Esophagus muscularis mucosa (tissue), 4 donors: ENCODE measurements at places on chromosomes 11 and 22. TPM values are rescaled to one million over a fixed set of nuclear protein-coding genes. Genes with fewer than 3 reads are reported as not detected.

CYP2D6 gene
- total RNA-seq: 0.52 TPM

DNA sequence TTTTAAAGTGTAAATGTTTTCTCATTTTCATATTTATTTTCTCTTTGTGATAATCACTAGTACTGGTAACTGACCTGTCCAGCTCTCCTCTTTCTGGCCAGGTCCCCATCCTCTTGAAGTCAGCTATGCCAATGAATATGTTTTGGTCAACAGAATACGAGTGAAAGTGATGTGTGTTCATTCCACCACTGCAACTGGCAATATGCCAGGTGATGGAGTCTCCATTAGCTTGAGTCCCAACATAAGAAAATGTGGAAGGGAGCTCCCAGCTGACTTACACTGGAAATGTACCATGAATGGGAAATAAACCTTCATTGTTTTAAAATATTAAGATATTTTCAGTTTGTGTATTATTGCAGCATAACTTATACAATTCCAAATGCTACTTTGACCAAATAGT lies 75.8 kb downstream of the CCDC34 start:
- H3K4me1 ChIP-seq: peaks cover 8% of the 10 kb centered on the region
- no peak overlapping the region for H3K27ac ChIP-seq
- no peaks in the 10 kb centered on the region for H3K36me3 ChIP-seq

- no peaks in the 10 kb centered on the region for H3K27me3 ChIP-seq
- no peaks in the 10 kb centered on the region for H3K36me3 ChIP-seq
- no peak overlapping the region for H3K4me3 ChIP-seq
- H3K4me1 ChIP-seq: peaks cover 52% of the 10 kb centered on the region
- DNase-seq: no peak
Measured at GRCh38 chr11:112294688-112295340, 34.2 kb upstream of the PLET1 start.

DNA sequence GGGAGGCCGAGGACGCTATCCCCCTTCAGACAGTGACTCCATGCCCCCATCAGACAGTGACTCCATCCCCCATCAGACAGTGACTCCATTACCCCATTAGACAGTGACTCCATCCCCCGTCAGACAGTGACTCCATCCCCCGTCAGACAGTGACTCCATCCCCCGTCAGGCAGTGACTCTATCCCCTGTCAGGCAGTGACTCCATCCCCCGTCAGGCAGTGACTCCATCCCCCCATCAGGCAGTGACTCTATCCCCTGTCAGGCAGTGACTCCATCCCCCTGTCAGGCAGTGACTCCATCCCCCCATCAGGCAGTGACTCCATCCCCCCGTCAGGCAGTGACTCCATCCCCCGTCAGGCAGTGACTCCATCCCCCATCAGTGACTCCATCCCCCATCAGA lies 9.1 kb upstream of the TTLL8 start:
- no peak overlapping the region for H3K27ac ChIP-seq
- no peaks in the 10 kb centered on the region for H3K36me3 ChIP-seq
- no peak overlapping the region for H3K4me3 ChIP-seq
- no peaks in the 10 kb centered on the region for H3K4me1 ChIP-seq

AMBRA1 gene
- total RNA-seq: 24.1 TPM

DNA sequence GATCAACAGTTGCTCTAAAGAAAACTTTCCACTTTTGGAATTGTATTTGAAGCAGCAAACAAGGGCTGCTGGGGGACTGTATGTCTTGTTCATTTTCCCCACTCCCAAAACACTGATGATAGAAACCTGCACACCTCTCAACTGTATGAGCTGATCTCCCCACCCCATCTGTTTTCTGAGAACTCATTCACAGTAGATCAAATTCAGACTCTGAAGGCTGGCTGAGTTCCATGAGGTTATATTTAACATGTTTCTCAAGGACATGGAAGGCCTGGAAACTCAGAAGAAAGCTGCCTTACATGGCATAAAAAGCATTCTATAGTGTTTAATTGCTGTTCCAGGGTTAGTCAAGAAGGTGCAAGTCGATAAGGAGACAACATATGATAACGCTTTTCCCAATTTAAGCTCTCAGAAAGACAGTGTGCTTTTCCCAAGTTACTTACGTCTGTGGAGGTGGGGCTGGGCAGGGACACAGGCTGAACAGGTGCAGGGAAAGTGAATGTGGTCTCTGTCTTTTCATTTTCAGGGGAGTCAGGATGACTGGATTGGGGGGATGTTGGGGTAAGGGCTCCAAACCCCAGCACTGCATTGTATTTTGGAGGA lies 23.0 kb downstream of the LARGE2 start:
- H3K4me3 ChIP-seq: no peak overlapping the region
- peak; percentile 70 for DNase-seq
- peaks cover 92% of the 10 kb centered on the region for H3K36me3 ChIP-seq
- no peak overlapping the region for H3K27ac ChIP-seq
- H3K27me3 ChIP-seq: no peaks in the 10 kb centered on the region

DNA sequence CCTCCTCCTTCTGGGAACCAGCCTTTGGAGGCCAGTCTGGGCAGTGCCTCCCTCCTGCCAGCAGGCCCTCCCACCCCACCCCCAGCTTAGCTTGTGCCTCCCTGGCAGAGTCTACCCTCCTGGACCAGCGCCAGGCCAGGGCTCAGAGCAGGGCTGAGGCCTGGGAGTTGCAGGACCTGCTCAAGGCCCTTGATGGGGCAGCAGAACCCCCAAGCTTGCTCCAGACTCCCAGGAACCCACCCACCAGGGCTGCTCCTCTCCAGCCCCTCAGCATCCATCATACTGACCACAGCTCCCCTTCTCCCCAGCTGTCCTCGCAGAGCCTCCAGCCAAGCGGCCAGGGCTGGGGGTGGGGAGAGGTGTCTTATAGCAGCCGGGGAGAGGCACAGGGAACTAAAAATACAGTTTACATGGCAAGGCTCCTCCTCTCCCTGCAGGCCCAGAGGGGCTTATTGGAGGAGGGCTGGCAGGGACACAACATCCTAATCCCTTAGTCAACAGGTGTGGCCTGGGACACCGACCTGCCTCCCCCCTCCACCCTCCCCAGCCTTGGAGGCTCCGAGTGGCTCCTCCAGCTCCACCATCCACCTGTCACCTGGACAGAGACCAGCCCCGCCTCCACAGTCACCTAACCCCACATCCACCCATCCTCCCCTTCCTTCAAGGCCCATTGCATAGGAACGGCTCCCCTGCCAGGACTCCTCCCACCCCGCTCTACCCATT lies 5.2 kb upstream of the MB start:
- H3K4me3 ChIP-seq: no peak overlapping the region
- H3K27ac ChIP-seq: peak overlapping the region; percentile 81
- H3K4me1 ChIP-seq: peaks cover 46% of the 10 kb centered on the region
- no peaks in the 10 kb centered on the region for H3K36me3 ChIP-seq
- H3K27me3 ChIP-seq: no peaks in the 10 kb centered on the region

DNA sequence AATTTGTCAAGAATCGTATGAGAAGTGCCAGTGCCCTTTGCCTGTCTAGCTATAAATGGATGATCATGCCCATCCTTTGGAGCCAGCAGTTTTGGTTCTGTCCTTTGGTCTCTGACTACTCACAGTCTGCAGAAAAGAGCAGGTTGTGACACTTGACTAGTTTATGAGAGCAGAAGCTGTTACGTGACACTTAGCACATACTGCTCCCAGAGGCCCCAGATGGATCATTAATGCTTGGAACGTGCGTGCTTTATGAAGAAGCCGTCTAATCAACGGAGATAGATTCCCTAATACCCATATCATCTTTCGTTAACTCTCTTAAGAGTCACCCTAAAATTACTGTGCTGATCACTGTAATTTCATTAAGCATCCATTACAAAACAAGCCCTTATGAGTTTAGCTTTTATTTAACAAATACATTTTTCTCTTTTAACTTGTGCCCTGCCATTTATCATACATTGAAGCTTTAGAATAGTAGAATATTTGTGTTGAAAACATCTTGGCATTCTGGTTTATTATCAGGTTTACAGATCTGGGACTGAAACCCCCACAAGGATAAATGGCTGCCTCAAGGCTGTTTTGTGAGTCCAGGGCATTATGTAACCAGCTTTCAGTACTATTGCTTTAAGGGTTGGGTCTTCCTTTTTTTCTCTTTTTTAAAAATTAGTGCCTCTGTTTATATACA lies 47.0 kb upstream of the ADORA2A start:
- DNase-seq: no peak
- H3K27me3 ChIP-seq: no peaks in the 10 kb centered on the region
- no peak overlapping the region for H3K27ac ChIP-seq
- no peak overlapping the region for H3K4me3 ChIP-seq

GRCh38 chr11:61482513-61482912 lies 26.0 kb upstream of the LRRC10B start:
- H3K4me1 ChIP-seq: peaks cover 19% of the 10 kb centered on the region
- no peak overlapping the region for H3K4me3 ChIP-seq
- H3K27me3 ChIP-seq: no peaks in the 10 kb centered on the region
- H3K36me3 ChIP-seq: no peaks in the 10 kb centered on the region
- no peak for DNase-seq
- H3K27ac ChIP-seq: no peak overlapping the region

DNA sequence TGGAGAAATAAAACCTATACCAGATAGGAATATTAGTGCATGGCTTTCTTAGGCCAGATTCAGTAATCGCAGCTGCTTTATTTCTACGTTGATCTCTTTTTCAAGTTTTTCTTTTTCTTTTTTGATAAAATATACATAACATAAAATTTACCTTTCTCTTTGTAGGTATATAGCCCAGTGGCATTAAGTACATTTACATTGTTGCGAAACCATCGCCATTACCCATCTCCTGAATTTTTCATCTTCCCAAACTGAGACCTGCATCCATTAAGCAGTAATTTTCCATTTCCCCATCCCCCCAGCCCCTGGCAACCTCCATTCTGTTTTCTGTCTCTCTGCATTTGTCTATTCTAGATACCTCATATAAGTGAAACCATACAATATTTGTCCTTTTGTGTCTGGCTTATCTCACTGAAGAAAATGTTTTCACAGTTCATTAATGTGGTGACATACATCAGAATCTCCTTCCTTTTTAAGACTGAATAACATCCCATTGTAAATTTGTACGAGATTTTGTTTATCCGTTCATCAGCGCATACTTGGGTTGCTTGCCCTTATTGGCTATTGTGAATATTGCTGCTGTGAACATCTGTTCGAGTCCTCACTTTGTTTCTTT lies 41.4 kb downstream of the PANX1 start:
- peaks cover 9% of the 10 kb centered on the region for H3K4me1 ChIP-seq
- H3K27me3 ChIP-seq: no peaks in the 10 kb centered on the region
- H3K36me3 ChIP-seq: no peaks in the 10 kb centered on the region
- no peak overlapping the region for H3K4me3 ChIP-seq

- DNase-seq: no peak
Measured at GRCh38 chr11:72776844-72777754, 16.7 kb downstream of the STARD10 start.

DNA sequence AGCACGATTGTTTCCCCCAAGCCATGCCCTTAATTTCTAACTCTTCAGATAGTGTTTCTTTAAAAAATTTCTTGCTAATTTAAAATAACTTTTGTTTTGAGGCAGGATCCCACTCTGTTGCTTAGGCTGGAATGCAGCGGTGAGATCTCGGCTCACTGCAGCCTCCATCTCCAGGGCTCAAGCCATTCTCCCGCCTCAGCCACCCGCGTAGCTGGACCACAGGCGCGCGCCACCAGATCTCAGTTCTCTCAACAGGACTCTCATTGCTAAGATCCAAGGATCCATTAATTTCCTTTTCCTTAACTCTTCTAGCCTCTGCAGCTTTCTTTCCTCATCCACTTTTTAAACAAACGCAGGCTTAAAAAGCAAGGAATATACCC lies 327 bp upstream of the MED17 start:
- H3K27me3 ChIP-seq: no peaks in the 10 kb centered on the region
- peaks cover 38% of the 10 kb centered on the region for H3K4me1 ChIP-seq
- H3K36me3 ChIP-seq: peaks cover 10% of the 10 kb centered on the region
- peak overlapping the region; percentile 92 for H3K27ac ChIP-seq
- H3K4me3 ChIP-seq: peak overlapping the region; percentile 98

GRCh38 chr11:59097113-59097708 lies 9.8 kb upstream of the FAM111B start:
- no peak overlapping the region for H3K4me3 ChIP-seq
- H3K27me3 ChIP-seq: no peaks in the 10 kb centered on the region
- H3K27ac ChIP-seq: no peak overlapping the region
- peaks cover 9% of the 10 kb centered on the region for H3K4me1 ChIP-seq
- no peak for DNase-seq

FLRT1 gene
- 3.6 TPM for total RNA-seq

DNA sequence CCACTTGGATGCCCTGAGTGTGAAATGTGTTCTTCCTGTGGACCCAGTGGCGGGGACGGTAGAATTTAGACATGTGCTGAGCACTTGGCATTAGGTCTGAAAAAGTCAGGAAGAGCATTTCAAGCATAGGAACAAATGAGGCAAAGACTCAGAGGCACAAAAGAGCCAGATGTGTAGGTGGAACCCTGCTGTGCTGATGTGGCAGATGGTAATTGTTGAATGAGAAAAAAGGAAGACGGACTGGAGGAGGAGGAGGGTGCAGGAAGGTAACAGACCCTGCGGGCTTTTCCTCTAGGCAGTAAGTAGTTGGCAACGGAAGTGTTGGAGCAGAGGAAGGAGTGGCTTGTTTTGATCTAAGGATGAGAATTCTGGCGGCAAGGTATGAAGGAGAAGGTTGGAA lies 985.8 kb downstream of the TBC1D22A start:
- H3K36me3 ChIP-seq: no peaks in the 10 kb centered on the region
- no peaks in the 10 kb centered on the region for H3K4me1 ChIP-seq
- H3K4me3 ChIP-seq: no peak overlapping the region
- no peaks in the 10 kb centered on the region for H3K27me3 ChIP-seq
- H3K27ac ChIP-seq: no peak overlapping the region
- no peak for DNase-seq

DNA sequence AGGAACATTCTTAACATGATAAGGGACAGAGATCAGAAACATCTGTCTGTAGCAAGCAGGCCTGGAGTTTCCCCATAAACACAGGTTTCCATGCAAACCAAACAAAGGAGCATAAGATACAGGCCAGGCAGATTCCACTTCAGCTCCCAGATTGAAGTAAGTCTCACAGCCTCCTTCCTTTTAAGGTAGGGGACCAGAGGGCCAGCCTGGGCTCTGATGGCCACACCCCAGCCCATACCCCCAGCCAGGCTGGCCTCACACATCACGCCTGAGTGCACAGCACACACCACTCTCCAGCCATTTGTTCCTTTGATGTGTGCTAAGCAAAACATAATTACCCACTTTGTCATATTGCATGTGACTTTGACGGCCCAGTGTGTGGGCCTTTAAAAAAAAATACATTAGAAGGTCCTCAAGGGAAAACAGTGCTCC lies 518.7 kb downstream of the NTM start:
- H3K27me3 ChIP-seq: no peaks in the 10 kb centered on the region
- DNase-seq: no peak
- peak overlapping the region; percentile 74 for H3K27ac ChIP-seq
- peaks cover 32% of the 10 kb centered on the region for H3K4me1 ChIP-seq

DNAJB7 gene
- not detected for total RNA-seq

DNA sequence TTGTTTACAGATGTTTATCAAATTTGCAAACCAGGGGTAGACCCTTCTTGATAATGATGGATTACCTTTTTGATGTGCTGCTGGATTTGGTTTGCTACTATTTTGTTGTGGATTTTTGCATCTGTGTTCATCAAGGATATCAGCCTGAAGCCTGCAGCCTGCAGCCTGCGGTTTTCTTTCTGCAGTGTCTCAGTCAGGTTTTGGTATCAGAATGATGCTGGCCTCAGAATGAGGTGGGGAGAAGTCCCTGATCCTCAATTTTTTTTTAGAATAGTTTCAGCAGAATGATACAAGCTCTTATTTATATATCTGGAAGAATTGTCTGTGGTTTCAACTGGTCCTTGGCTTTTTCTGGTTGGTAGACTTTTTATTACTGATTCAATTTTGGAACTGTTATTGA lies 19.7 kb upstream of the RAB38 start:
- H3K27me3 ChIP-seq: no peaks in the 10 kb centered on the region
- no peak for DNase-seq
- H3K36me3 ChIP-seq: no peaks in the 10 kb centered on the region
- no peak overlapping the region for H3K4me3 ChIP-seq

GRCh38 chr11:70614034-70614681 lies 215.8 kb downstream of the CTTN start:
- no peak overlapping the region for H3K27ac ChIP-seq
- H3K36me3 ChIP-seq: no peaks in the 10 kb centered on the region
- DNase-seq: no peak
- H3K27me3 ChIP-seq: no peaks in the 10 kb centered on the region
- peaks cover 5% of the 10 kb centered on the region for H3K4me1 ChIP-seq
